ENCODE measurements at places on chromosomes 12 and 14.
A peak's percentile ranks its signal among the peaks of the same experiment; 100 is the strongest.

GRCh38 chr12:4269279-4269991, 4.1 kb upstream of the CCND2 start:
- no peaks in the 10 kb centered on the region for H3K4me1 ChIP-seq
- H3K36me3 ChIP-seq: no peaks in the 10 kb centered on the region
- no peak for DNase-seq
- peak overlapping the region; percentile 40 for H3K4me3 ChIP-seq

- no peaks in the 10 kb centered on the region for H3K4me1 ChIP-seq
- H3K27me3 ChIP-seq: no peaks in the 10 kb centered on the region
- no peak overlapping the region for H3K4me3 ChIP-seq
Observed at GRCh38 chr12:120991965-120992364, 13.6 kb downstream of the HNF1A start.

- H3K4me1 ChIP-seq: no peaks in the 10 kb centered on the region
- no peaks in the 10 kb centered on the region for H3K27me3 ChIP-seq
- DNase-seq: no peak
- H3K4me3 ChIP-seq: no peak overlapping the region
- H3K27ac ChIP-seq: no peak overlapping the region
Observed at GRCh38 chr14:60925286-60925685, 55.6 kb downstream of the TRMT5 start.

- no peak overlapping the region for H3K27ac ChIP-seq
- DNase-seq: no peak
- H3K27me3 ChIP-seq: no peaks in the 10 kb centered on the region
- H3K4me1 ChIP-seq: no peaks in the 10 kb centered on the region
- H3K36me3 ChIP-seq: no peaks in the 10 kb centered on the region
- H3K4me3 ChIP-seq: no peak overlapping the region
Observed at GRCh38 chr12:93183940-93184671, 193.6 kb upstream of the NUDT4 start.

DNA sequence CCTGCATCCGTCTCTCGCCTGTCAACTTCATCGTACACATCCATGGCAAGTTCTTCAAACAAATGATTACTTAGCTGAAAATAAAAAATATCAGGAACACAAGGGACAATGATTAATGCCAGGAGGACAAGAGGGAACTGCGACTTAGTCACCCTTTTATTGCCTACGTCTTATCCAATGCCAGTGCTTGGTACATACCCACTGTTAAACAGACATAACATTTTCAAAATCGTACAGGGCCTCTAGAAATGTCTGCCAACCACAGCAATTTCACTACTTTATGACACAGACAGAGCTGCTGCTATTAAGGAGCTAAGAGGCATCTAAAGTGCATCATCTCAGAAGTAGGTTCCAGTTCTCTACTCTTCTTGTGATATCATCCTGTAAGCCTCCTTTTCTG, 34.6 kb downstream of the GIT2 start:
- H3K4me1 ChIP-seq: no peaks in the 10 kb centered on the region
- no peak for DNase-seq
- H3K27ac ChIP-seq: no peak overlapping the region
- H3K4me3 ChIP-seq: no peak overlapping the region
- H3K36me3 ChIP-seq: no peaks in the 10 kb centered on the region

- no peak for DNase-seq
- no peak overlapping the region for H3K27ac ChIP-seq
- no peaks in the 10 kb centered on the region for H3K27me3 ChIP-seq
Observed at GRCh38 chr12:3597526-3598210, 106.7 kb downstream of the PRMT8 start.

- peaks cover 5% of the 10 kb centered on the region for H3K36me3 ChIP-seq
- DNase-seq: no peak
- H3K27ac ChIP-seq: no peak overlapping the region
- no peak overlapping the region for H3K4me3 ChIP-seq
- no peaks in the 10 kb centered on the region for H3K27me3 ChIP-seq
Observed at GRCh38 chr12:24853588-24853987, 95.3 kb downstream of the BCAT1 start.

DNA sequence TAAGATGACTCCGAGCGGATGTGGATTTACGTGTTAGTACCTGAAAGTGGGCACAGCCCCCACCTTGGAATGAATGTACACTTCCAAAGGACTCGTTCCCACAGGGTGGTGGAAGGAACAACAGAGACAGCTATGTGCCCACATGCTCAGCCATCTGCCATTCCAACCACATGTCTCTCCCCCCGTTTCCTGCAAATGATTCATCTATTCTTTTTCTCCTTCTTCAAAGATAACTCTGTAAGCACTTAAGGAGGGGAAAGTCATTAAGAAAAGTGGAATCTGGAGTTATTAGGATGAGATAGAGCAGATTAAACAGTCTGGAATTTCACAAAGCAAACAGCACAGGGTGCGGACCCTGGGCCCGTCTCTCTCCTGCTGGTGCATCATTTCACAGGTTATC, 18.5 kb upstream of the DUSP6 start:
- H3K27ac ChIP-seq: no peak overlapping the region
- no peak overlapping the region for H3K4me3 ChIP-seq
- no peaks in the 10 kb centered on the region for H3K4me1 ChIP-seq
- no peaks in the 10 kb centered on the region for H3K36me3 ChIP-seq
- H3K27me3 ChIP-seq: no peaks in the 10 kb centered on the region

DNA sequence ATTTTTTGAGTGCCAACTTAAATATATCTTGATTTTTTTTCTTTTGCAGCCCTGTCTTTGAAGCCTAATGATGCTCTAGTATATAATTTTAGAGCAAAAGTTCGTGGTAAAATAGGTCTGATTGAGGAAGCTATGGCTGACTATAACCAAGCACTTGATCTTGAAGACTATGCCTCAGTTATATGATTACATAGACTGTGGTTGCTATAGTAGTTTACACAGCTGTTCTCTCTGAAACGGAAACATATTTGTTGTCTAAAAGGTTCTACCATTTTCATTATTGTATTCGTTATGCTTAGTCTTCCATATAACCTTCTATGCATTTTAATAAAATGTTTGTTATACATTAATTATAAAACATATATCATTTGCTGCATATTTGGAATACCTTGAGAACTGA, 246.7 kb downstream of the TTC6 start:
- no peaks in the 10 kb centered on the region for H3K27me3 ChIP-seq
- no peak for DNase-seq
- H3K4me1 ChIP-seq: no peaks in the 10 kb centered on the region
- H3K4me3 ChIP-seq: no peak overlapping the region
- H3K27ac ChIP-seq: no peak overlapping the region
- no peaks in the 10 kb centered on the region for H3K36me3 ChIP-seq

DNA sequence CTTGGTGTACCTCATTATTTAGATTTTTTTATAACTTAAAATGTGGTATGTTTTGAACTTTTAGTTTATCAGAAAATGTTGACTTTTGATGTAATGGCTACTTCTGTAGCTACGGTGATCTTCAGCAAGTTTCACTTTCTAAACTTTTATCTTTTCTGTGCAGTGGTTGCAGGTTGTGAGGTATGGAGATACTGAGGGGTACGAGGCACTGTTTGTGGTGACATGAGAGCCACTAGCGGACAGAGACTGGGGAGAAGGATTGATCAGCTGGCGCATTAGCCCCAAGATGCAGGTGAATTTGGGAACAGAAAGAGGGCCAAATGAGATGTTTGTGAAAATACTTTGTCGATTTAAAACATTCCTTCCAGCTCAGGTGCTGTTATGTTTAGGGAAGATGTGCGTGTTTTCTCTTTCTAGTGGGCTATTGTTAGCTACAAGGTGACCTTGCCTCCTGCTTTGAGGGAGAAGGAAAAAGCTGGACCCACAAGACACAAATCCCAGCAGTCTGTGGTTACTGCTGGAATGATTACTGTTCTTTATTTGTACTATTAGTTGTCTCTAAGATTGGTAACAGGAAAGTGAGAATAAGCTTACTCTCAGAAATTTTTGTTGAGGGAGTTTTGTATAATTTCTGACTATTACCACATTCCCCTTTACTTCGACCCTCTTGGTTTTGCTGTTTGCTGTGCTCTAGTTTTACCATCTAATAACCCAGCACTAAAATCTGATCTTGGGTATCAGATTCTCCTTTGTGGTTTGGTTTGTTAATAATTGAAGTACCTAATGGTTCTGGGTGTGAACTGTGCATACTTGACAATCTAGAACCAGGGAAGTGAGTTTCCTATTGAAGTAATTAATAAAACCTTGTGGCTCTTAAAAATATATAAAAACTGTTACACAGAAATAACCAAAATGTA, 61.7 kb downstream of the FBXO34 start:
- no peak overlapping the region for H3K27ac ChIP-seq
- peaks cover 2% of the 10 kb centered on the region for H3K4me1 ChIP-seq
- no peaks in the 10 kb centered on the region for H3K27me3 ChIP-seq
- H3K4me3 ChIP-seq: no peak overlapping the region

DNA sequence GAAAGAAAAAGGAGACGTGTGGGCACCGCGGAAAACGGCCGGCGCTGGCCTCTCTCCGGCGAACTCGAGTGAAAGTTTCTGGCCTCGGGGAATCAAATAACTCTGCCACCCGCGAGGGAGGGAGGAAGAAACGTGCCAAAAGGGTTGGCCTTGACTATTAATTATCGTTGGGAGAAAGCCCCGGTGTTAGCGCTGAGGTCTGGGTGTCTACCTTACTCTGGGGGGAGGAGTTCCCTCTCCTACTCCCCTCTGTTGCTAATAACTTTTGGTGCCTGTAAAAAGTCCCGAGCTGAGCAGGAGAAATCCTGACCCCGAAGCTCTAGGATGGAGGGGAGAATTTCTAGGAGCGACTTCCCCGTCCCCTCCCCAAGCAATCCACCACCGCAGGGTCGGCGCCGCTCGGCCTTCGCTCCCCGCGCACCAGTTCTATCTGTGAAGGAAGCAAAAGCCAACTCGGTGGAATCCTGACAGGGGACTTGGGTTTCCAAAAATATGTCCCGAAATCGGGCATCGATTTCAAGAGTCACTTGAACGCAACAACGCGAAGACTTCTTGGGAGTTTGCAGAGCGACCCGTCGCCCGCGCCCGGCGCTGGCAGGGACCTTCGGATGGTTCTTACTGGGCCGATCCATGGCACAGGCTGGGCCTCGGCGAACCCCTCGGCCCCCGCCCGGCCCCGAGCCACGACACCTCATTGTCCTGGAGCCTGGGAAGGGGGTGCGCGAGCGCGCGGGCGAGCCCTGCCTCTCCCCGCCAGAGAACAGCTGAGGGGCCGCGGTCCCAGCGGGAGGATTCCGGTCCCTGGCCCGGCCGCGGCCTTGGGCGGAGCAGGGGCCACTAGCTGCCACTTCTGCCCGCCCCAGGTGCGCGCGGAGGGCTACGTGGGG, 1.7 kb downstream of the OTX2 start:
- H3K4me3 ChIP-seq: peak overlapping the region; percentile 35
- peaks cover 51% of the 10 kb centered on the region for H3K27me3 ChIP-seq
- no peak overlapping the region for H3K27ac ChIP-seq

DNA sequence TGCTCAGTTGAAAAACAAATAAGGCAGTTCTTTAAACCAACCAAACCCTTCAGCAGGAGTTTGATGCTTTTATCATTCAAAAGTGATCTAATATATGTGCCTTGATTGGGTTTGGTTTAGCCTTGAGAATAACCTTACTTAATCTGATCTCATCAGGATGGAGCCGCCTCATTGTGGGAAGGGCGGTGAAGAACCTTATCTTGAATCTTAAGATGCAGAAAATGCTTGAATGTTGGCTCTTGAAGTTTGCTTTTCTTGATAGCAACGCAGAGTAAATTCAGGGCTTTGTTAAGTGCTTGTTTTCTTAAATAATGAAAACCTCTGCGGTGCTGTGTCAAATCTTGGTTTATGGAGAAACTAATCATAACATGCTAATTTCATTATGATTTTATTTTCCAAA, 138.2 kb downstream of the MON2 start:
- no peak overlapping the region for H3K4me3 ChIP-seq
- no peak for DNase-seq
- H3K27me3 ChIP-seq: no peaks in the 10 kb centered on the region
- H3K4me1 ChIP-seq: peaks cover 1% of the 10 kb centered on the region

DNA sequence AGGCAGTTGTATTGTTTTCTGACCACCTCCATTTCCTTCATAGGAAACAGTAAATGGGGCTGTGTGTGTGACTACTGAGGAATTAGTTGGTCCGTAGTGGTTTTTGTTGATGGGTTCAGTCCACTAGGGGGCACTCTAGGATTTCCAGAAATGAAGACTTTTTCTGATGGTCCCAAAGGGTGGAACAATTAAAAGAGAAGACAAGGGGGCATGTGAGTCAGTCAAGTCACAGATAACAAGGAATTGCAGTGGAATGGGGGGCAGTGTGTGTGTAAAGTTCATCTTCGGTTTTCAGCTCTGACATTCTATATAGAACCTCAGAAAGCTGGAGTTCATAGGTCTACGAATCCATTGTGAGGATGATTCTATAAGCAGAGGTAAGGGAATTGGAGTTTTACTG, 186.6 kb upstream of the OR4E1 start:
- H3K27me3 ChIP-seq: no peaks in the 10 kb centered on the region
- no peak overlapping the region for H3K4me3 ChIP-seq
- no peak for DNase-seq
- no peaks in the 10 kb centered on the region for H3K4me1 ChIP-seq
- H3K27ac ChIP-seq: no peak overlapping the region

- H3K27ac ChIP-seq: no peak overlapping the region
- DNase-seq: no peak
- H3K27me3 ChIP-seq: no peaks in the 10 kb centered on the region
- H3K4me1 ChIP-seq: peaks cover 4% of the 10 kb centered on the region
- H3K36me3 ChIP-seq: no peaks in the 10 kb centered on the region
Observed at GRCh38 chr12:41479426-41479825, 291.3 kb downstream of the PDZRN4 start.

DNA sequence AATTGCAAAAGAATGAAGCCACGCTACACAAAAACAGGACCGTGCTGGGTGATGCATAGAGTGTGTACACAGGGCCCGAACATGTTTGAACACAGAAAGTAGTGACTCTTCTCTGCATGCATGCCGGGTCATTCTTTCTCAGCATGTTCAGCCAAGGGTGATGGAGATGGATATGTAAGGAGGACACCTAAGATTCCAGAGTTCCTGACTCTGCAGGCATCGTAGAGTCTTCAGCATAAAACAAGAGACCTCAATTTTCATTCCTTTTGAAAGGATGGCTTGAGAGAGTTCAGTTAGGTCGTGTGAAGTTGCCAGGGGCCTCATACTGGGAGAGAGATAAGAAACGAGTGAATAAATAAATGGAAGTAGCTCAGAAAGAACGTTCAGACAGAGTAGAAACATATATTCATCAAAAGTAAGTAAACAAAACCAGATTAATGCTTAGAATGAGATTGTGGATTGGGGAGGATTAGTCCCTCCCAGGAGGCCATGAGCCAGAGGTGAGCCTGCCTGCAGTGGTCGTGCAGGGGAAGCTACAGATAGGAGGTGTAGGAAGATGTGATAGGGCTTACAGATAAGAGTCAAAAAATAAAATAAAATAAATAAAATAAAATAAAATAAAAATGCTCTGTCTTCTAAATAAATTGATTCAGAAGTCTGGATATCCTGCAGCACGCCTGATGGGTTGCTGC, 27.6 kb upstream of the SEL1L start:
- H3K27me3 ChIP-seq: no peaks in the 10 kb centered on the region
- H3K36me3 ChIP-seq: no peaks in the 10 kb centered on the region
- peak; percentile 61 for DNase-seq

- no peak overlapping the region for H3K27ac ChIP-seq
- no peaks in the 10 kb centered on the region for H3K36me3 ChIP-seq
- H3K4me3 ChIP-seq: no peak overlapping the region
- DNase-seq: no peak
Observed at GRCh38 chr12:28253161-28253641, 62.9 kb downstream of the CCDC91 start.
